ENCODE measurements at places on chromosomes 6 and 20.

DNA sequence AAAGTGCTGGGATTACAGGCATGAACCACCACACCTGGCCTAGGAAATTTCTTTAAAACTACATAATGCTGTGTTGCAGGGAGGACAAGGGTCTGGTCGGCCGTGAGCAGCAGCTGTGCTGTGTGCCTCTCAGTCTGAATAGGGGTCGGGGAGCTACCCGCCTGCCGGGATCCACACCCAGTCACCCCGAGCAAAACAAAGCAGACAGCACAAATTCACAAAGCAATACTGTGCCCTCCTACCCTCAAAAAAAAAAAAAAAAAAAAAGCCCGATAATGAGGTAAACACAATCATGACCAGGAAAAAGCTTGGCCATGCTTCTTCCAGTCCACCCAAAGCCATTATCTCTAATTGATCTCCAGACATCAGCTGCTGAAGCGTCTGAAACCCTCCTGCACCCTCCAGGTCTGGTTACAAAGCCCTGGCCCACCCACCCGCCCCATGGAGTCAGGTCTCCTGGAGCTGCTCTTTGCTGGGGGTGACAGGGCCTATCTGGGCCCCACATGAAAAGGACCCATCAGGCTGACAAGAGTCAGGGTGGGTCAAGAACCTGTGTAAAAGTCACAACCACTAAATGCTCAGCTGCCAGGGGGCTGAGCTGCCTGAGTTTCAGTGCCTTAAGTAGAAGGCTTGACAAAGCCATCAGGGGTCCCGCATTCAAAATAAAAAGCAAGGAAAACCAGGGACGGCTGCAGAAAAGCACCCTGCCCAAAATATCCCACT is 88.2 kb downstream of the NOL4L start:
- DNase-seq: peak; percentile 98

DNA sequence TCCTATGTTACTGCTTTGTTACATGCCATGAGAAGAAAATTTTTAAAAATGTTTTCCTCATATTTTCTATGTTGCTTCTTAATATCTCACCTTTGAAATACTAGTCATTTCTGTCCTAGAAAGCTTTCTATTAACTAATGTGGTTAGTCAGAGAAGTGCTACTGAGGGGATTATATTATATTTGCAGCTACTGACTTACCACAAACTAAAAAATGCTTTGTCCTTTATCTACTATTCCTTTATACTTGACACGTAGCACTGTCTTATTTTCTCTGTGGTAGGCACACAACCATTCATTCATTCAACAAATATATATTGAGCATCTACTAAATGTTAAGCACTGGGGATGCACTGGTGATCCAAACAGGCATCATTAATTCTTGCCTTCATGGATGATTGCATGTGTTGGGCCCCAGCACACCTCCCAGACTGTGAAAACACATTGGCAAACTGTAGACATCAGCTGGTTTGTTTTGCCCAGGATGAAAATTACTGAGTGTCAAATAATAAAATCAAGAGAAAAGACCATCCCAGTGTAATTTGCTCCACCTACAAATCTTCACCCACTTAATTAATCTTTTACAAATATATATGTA is 10.7 kb upstream of the MLIP start:
- no peak for DNase-seq

- DNase-seq: peak; percentile 7
These were observed 107.7 kb downstream of the CD109 start for GRCh38 chr6:73803562-73804241.

DNA sequence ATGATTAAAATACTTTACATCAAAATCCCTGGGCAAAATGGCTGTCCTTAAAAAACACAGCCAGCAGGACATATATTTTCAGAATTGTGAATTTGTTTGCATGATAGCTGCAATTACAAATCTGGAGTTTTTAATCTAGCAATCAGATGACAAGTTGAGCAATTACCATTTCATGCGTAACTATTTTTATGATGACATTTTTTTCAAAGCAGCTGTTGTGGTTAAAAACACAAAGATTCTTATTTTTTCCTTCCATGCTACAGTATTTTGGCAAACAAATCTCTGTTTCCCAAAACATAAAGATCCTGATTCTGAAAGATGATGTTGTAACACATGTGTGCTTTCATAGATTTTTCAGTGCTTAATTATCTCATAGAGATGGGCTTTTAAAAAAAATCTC is 90.2 kb downstream of the PHACTR1 start:
- no peak for DNase-seq

DNA sequence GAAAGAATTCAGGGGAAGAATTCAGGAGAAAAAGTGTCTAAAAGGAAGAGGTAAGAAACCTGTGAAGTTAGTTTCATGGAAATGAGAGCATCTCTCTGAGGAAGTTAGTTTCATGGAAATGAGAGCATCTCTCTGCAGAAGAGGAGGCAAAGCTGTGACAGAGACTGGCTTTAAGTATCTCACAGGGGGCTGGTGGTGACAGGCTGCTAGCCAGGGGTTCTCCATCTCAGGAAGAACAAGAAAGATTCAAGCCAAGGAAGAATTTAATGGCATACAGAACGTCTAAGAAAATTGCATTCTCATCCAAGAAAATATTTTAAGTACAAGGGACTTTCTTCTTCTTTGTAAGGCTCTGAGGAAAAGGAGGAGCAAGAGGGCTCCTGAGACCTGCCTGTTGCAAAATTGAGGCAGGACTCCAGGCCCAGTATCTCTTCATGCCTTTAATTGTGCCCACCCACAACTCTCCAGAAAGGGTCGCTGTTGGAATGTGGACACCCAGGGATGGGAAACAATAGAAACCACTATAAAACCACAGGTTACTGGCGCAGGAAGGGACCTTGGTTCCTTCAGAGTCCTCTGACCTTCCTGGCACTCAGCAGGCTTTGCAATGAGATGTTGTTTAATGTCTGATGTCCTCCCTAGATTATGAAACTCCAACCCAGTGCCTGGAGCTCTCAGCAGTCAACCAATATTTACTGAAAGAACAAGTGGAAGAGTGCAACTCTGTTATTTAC is 136.8 kb downstream of the FNDC1 start:
- DNase-seq: no peak

DNA sequence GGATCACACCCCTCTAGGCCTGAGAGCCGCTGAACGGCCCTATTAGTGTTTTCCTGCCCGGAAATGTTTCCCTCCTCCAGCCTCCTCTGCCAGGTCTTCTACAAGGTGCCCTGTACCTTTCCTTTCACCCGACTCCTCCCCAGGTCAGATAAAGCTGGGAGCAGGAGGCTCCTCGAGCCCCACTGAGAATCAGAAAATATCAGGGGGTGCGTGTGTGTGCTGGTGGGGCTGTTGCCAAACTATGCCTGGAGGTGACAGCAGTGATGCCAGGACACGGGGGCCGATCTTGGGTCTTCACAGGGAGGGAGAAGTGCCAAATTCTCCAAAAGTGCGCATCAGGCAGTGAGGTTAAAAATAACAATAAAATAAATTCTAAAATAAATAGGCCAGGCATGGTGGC is 222.8 kb upstream of the RREB1 start:
- no peak for DNase-seq

All from SK-N-DZ (cell line).